ENCODE measurements at places on chromosomes 7 and 10.
A peak's percentile ranks its signal among the peaks of the same experiment; 100 is the strongest.

DNA sequence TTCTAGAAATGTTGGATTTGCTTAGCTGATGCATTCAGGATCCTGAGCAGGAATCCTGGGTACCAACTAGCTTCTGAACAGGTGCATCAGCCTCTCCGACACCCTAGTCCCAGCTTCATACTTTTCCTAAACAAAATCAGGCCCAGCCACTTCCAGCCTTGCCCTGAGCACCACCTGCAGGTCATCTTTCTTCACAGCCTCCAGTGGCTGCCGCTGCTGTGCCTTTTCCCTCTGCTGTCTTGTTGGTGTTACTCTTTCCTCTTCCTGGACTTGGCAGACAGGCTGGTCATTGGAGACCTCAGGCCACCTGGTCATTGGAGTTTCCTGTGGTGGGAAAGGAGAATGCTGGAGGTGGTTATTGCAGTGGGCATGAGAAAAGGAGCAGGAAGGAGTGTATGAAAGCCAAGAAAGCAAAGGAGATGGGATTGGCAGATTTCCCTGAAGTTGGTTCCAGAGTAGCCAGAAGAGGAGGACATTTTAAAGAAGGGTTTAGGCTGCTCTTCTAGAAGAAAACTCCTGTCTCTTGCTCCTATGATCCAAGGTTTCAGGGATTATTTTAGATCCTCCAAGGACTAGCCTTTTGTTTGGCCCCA lies 48.2 kb upstream of the NFKB2 start:
- DNase-seq = peak; percentile 73

- no peak for DNase-seq
These were observed 32.6 kb downstream of the CNPY1 start for GRCh38 chr7:155513543-155514285.

- DNase-seq = no peak
These were observed 23.7 kb upstream of the TRPV6 start for GRCh38 chr7:142908921-142909890.

DNA sequence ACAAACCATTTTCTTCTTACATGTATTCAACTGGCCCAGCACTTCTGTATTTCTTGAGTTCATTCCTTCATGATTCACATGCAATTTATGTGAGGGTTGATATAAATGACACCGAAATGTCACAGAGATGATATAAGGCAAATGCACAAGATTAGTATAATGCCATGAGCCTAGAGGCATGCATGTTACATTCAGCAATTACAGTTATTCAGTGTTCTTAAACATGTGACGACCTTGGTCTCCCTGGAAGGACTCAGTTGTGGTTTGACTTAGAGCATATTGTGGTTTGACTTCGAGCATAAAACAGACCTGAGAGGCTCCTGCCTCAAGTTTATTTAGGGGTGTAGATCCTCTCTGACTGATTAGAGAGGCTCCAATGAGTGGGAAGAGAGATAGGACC lies 752.1 kb upstream of the POM121L12 start:
- DNase-seq = no peak

DNA sequence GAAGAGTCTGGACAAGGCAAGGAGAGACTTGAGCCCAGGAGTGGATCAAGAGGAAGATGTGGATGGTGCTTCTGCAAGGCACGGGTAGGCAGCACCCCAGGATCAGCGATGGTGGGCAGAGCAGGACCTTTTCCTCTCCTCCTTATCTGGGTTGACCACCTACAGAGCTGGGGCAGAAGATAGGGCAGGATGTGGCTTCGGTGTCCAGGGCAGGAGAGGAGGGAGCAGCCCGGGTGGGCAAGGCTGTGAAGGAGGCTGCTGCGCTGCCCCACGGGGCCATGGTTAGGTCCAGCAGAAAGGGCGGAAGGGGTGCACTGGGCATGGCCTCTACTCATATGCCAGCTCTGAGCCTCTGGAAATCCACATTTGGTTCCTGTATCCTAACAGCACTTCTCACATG lies 20.0 kb upstream of the PARP12 start:
- no peak for DNase-seq

DNA sequence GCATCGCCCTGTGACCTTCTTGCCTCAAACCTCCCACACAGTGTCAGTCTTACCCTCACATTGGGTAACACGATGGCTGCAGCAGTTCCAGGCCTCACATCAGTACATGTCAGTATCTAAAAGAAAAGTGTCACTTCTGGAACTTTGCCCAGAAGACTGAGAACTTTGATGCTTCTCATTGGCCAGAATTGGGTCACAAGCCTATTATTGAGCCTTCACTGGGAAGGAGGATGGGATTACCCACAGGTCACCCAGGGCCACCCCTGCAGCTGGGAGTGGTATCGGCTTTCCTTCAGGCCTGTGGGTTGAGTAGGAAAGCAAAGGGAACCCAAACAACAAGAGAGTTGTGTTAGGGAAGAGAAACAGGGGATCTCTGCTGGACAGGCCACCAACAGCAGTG lies 111.5 kb downstream of the NPY start:
- no peak for DNase-seq

All from epithelial cell of esophagus (primary cell).